Stimulated activated CD4-positive, alpha-beta T cell treated with anti-CD3 and anti-CD28 coated beads, Interleukin-1b, Interleukin-23, amount 100 ng/mL, for 48 hours (primary cell): ENCODE measurements at places on chromosomes 4 and X.

- DNase-seq, result no peak
Measured at GRCh38 chr4:101540336-101540735, 193.0 kb upstream of the PPP3CA start.

GRCh38 chr4:173500841-173501591, 29.0 kb downstream of the HAND2 start:
- peak; percentile 35 for DNase-seq

- no peak for DNase-seq
Measured at GRCh38 chrX:630007-630611, 482 bp upstream of the SHOX start.

DNA sequence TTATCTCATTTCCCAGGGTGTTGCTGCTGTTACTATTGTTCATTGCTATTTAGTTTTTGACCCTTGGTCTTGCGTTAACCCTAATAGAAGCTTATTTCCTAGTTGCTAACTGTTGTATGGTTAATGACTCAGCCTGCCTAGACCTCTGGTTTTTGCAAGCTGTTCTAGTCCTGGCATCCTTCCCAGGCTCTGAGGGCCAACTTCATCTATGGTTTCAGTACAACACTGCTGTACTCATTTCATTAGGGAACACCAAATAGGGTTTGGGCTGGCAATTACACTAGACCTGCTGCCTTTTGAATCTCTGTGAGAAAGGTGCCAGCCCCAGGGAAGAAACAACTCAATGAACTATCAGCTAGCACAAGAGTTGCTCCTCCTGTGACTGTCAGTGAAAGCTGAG, 59.6 kb downstream of the DCX start:
- no peak for DNase-seq

DNA sequence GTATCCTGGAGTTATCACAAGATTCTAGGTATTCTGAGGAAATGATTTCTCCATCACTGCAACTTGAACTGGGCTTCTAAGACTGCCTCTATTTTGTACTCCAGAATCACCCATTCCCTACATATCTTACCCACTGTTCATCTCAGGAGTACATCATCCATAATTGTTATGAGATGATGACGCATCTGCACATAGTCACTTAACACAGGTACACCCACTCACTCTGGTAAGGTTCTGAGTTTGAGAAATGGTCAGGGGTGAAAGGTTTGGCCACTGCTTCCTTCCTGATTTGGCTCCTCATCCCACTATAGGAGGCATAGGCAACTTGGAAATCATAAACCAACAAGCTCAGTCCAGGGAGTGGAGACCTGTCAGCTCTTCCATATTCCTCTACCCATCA, 143.9 kb downstream of the GLRA2 start:
- no peak for DNase-seq

- DNase-seq, result no peak
Measured at GRCh38 chr4:165839615-165840333, 33.3 kb upstream of the TLL1 start.

GRCh38 chrX:102978594-102978993, 41.5 kb downstream of the RAB40AL start:
- DNase-seq, result no peak

- DNase-seq, result no peak
Measured at GRCh38 chr4:163196926-163197480, 30.3 kb upstream of the NAF1 start.

DNA sequence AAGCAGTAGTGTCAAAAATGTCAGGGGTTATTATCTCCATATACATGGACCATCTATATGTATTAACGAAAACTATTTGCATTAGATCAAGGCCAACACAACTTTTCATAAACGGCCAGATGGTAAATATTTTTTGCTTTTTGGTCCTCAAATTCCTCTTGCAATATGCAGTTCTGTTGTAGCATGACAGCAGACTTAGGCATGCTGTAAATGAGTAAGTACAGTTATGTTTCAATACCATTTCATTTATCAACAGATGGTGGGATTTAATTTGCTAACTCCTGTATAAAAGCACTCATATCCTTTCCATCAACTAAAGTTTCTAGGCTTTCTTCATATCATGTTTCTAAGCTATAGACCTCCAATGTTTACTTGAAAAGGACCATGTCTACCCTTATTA, 208.1 kb downstream of the ANKRD50 start:
- DNase-seq, result no peak

DNA sequence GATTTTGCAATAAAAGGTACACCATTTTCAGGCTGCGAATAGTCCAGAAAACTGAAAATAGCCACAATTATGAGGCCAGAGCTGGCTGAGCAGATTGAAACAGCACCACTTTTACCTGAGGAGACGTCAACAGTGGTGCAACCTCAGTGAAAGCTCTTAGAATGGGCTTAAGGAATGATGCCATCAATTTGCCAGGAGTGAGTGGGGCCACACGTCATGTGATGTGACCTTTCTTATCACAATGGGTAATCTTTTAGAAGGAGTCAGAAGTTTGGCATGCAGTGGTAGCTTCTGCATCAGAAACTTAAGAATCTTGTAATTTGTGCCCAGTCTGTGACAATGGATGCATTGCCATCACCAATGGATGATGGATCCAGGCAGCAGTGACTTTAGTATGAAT, 27.6 kb downstream of the ZNF81 start:
- DNase-seq, result no peak

GRCh38 chrX:77070202-77070918, 376.8 kb upstream of the FGF16 start:
- DNase-seq, result no peak

- DNase-seq, result peak; percentile 5
Measured at GRCh38 chr4:107780665-107781064, 44.1 kb upstream of the SGMS2 start.

- DNase-seq, result no peak
Measured at GRCh38 chr4:109872950-109873656, 25.2 kb downstream of the LRIT3 start.

GRCh38 chr4:32435308-32435707, 1715.1 kb downstream of the PCDH7 start:
- DNase-seq, result no peak

DNA sequence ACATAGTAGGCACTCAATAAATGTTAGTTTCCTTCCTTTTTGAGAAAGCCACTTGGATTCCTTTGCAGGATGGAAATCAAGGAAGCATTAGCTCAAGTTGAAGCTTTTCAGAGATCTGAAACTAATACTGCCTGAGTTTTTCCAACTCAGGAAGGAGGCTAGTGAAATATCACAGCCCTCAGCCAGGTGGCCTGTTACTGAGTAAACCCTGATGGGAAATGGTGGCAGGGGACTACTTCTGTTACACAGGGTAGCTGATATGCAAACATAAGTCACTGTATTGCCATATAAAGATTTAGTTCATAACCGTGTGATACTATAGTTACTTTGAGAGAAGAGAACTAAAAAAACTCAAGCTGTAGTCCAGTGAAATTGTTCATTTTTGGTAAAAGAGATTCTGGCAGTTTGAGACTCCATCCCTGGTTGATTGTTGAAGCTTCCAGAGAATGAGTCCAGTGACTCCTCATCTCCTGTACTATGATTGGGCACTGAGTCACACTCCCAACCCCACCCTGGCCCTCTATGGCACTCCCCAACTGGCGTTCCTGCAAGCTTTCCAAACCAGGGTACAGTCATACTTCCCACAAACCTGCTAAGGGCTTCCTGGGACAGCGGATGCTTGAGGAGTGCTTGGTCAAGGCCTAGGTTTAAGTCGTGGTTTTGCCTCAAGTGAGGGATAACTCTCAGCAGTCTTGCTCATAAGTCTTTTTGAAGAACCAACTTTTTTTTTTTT, 81.8 kb downstream of the MID1IP1 start:
- DNase-seq, result no peak

GRCh38 chrX:68698942-68699341, 51.5 kb downstream of the STARD8 start:
- DNase-seq, result no peak

DNA sequence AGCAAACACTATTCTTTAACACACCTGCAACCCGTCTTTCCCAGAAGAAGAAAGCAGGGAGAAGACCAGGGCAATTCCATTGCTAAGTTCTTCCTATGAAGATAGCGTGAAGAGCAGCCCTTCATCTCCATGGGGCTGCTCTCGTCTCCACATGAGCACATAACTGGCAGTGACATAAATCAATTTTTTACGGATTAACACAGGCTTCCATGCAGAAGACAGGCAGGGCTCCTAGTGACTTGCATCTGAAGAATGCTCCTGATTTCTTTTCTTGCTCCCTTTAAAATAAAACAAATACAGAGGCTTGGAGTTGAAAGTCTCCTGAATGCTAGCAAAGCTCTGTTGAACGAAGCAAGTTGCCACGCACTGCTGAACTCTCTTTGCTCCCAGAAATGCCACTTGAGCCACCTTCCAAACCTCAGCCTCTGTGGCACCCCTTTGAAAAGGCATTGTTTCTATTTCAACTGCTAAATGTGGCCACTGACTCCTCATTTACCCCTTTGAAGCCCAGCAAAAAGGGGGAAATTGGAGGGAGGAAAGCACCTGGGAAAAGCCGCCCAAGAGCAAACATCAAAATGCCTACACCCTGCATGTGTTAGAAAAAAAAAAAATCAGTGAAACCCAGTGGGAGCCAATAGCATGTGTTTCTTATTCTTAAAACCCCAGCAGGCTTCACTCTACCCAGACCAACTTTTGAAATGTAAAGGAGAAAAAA, 383.7 kb downstream of the IDS start:
- no peak for DNase-seq

DNA sequence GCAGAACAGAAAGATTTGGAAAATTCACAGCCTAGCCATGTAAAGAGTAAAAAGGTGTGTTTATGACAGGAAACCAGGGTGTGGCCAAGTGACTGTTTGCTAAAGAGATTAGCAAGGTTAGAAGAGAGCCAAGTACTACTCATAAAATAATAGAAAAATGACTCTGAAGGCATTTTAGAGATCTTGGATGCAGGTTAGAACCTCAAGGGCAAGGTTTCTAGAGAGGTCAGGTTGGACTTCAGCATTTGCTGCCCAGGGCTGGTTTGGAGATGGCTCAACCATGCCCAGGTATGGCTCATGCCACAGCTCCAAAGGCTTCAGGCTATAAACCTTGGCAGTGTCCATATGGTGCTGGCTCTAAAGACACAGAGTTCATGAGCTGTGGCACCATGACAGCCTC, 40.6 kb upstream of the ADGRA3 start:
- DNase-seq, result no peak

GRCh38 chrX:10506781-10507180, 113.6 kb downstream of the MID1 start:
- no peak for DNase-seq

GRCh38 chr4:17232566-17233253, 279.2 kb downstream of the QDPR start:
- no peak for DNase-seq

GRCh38 chr4:1355378-1355777, 8.4 kb downstream of the UVSSA start:
- DNase-seq, result no peak

- no peak for DNase-seq
Measured at GRCh38 chr4:121819216-121819965, 4.3 kb downstream of the CCNA2 start.

DNA sequence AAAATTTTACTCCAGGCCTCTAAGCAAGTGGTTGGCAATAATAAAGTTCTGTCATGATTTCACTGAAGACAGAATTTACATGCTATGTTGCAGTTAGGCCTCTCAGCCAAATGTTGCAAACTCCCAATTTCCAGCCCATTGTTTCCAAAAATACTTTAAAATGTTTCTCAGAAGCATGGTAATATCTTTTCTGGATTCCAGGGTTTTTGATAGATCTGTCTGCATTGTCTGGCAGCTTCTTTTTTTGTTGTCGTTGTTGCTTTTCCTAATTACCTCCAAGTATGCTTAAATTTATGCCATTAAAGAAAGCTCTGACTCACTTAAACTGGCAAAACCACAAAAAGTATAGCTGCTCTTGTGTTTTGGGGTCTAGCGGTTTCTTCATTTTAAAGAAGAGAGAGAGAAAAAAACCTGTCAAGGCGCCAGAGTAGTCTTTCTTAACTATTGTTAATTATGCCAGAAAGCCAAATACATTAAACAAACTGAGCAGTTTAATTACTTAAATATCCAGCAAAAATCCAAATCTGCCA, 97.0 kb downstream of the AGTR2 start:
- DNase-seq, result no peak

DNA sequence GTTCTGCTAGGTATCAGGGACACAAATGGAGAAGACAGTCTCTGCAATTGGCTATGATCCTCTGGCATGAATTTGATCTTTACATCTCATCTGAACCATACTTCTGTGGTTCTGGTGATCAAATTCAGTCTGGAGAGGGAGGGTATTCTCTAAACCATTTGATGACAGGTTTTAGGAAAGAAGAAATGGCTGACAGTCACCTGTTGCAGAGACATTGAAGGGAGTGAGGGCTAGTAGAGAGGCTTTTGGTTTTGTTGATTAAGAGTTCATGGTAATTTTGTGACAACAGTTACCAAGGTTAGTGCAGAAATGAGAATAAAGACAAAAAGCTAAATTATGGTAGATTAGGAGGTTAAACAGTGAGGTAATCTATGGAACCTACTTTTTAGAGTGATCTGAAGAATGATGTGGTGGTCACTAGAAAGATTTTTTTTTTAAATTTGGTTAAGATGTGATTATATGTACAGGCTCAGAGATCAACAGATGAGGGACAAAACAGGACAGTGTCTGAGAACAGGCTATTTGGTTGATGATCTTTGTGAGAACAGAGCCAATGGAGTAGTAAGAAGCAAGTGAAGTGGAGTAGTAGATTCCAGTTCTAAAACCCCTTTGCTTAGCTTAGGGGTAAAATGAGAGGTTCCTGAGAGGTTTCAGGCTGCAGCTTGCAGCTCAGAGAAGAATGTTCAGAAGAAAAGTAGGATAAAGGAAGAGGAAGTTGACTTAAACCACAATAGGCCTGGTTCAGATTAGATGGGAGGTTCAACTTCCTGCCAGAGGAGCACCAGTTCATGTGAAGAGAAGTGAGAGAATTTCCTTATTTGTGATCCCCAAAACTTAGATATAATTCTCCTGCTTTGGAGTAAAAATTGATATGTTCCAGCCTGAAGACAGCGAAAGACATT, 34.7 kb downstream of the VSIG4 start:
- DNase-seq, result no peak

- DNase-seq, result no peak
Measured at GRCh38 chrX:75638332-75638731, 115.5 kb upstream of the ZDHHC15 start.

GRCh38 chr4:125461676-125462363, 147.1 kb downstream of the FAT4 start:
- no peak for DNase-seq

- no peak for DNase-seq
Measured at GRCh38 chr4:167606551-167606950, 372.3 kb upstream of the SPOCK3 start.

DNA sequence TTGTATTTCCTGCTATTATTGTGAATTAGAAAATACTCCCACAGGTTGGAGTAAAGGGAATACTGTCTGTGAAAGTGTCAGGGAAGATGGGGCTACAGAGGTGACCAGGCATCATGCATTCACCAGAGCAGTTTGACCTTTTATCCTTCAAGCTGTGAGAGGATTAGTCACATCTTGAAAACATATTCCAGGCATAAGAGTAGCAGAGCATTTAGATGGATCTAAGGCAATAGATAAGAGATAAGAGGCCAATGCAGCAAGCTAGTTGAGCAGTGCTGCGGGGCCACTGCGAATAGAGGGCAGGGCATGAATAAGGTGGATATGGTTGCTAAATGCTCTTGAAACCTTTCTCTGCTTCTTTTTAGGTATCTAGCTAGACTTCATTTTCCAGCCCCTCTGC, 470.7 kb upstream of the FTHL17 start:
- no peak for DNase-seq
